ENCODE measurements at places on chromosomes 6 and 20.

DNA sequence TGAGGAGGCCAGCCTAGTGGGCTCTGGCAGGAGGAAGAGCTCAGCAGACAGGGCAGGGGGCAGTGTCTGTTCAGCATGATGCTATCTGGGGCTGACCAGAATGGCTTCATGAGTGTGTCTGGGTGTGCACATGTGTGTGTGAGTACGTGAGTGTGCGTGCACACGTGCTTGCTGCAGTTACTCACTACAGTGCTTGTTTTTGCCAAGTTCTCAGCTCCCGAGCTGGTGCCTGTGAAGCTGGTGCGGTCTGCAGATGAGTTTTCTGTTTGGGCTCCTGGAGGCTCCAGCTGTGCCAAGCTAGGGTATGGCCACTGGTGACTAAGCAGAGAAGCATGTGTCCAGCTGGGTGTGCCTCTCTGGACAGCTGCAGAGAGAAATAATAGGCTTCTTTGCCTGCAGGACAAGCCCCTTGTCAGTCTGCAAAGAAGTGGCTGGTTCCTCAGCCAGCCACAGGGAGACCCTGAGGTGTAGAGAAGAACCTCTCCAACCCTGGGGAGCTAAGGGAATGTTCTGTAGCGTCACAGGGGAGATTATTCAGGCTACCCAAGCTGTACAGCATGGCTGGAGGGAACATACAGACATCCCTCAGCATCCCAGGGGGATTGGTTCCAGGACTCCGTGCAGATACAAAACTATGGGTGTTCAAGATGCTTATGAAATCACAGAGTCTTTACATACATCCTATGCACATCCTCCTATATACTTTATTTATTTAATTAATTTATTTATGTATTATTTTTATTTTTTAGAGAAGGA is 40.2 kb upstream of the FAM50B start:
- DNase-seq, result peak; percentile 92

GRCh38 chr6:127971945-127972391 is 71.1 kb upstream of the THEMIS start:
- no peak for DNase-seq

DNA sequence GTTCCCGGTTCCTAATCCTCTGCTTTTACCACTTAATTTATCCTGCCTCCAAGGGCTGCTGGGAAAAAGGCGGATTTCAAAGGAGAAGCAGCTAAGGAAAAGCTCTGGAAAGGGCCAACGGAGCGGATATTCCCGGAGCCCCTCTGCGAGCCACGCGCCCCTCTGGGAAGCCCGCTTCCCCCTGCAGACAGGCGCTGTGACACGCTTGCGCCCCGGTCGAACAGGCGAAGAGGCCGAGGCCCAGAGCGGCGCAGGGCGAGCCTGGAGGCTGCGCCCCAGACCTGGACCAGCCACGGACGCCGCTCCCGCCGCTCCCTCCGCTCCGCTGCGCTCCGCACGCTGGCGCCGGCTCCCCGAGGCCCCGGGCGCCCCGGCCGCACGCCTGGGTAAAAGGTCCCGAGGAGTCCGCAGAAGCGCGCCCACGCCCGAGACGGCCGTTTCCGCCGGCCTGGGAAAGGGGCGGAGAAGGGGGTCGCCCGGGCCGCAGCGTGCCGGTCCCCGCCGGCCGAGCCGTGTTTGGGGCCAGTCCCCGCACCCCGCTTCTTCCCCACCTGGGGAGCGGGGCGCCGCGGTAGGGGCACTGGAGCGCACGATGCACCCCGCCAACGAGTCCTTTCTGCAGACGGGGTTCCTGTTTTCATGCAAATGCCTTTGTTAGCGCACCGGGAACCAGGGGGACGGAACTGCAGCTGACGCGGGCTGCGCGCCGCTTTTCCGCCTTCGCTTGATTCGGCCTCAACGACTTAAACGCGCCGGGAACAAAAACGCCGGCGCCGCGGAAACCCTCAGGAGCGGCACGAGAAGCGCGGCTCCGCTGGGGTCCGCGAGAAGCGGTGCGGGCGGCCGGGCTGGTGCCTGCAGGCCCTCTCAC is 91.9 kb upstream of the SIRPA start:
- DNase-seq, result peak; percentile 83

DNA sequence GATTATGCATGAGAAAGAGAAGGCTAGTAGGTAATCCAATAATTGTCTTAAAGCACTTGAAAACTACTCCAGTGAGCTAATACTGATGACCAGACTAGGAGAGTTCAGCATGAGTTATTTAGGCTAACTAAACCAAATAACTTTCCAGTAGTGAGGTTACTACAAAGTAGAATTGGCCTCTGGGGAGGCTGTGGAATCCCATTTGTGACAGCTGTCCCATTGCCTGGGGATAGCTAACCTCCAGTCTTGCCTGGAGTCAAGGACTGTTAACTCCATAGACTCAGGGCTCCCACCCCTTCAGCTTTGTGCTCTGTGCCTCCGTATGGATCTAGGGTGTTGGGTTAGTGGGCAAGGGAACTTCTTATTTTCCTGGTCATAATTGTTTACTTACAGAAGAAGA is 51.0 kb downstream of the KCNQ5 start:
- no peak for DNase-seq

- DNase-seq, result no peak
These were observed 202.6 kb downstream of the DTNBP1 start for GRCh38 chr6:15460110-15460727.

GRCh38 chr6:117290173-117290846 is 25.0 kb downstream of the VGLL2 start:
- DNase-seq, result no peak

- DNase-seq, result no peak
These were observed 134.8 kb downstream of the GJA10 start for GRCh38 chr6:90028995-90029635.

DNA sequence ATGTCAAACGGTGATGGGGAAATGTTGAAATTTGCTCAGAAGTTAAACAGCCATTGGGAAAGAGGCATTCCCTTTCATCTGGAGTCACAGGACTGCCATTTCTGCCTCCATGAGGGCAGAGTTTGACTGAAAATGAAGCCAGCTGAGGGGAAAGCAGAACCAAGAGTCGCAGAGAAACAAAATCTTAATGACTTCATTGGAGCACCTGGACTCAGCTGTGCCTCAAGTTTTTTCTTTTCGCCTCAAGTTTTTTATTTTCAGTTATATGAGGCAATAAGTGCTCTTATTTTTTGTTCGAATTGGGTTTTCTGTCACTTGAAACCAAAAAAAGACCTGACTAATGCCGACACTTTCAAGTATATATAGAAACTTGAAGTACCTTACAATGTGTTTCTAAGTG is 161.3 kb downstream of the PKHD1 start:
- no peak for DNase-seq

DNA sequence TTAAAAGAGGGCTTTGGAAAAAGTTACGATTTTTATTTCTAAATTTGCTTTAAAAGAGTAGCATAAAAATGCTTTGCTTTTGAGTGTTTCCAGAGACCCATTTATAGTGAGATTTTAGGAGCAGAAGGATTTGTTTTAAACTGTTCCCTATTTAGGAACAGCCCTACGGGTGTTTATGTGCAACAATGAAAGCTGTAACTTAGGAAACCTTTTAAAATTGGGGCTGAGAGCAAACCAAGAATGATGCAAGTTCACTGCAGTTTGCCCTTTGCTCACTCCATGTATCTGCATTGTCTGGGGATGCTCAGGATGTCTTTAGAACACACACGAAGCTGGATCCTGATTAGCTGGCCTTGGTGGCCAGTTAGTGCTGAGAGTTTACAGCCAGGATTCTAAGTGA is 40.9 kb downstream of the GHRH start:
- no peak for DNase-seq

- DNase-seq, result peak; percentile 62
These were observed 105.8 kb upstream of the DUSP22 start for GRCh38 chr6:186340-186965.

GRCh38 chr6:150391890-150392289 is 23.1 kb downstream of the IYD start:
- DNase-seq, result no peak

DNA sequence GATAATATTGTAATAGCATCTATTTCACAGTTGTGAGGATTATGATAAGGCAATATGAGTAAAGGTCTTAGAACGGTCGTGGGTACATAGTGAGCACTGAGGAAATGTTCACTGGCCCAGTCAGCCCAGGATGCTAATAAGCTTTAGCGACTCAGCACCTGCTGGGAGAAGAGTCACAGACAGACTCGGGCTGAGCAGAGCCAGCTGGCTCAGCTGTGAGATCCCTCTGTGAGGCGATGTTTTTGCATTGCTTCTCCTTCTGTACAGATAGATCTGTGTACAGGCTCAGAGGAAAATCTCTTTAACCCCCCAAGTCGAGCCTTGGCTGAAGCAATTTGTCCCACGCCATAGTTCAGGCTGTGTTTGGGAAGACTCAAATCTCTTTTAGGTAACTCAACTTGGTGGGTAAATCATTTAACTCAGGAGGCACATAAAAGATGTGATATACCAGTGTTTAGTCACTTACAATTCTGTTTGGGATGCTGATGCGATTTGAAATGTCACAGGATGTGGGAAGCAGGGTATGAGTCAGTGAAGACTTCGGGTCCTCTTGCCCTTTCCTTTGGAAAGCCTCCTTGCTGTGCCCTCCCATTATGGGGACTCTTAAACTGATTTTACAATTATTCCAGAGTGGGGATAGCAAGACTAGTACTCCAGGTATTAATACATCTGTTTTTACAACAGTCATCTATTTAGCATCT is 53.1 kb downstream of the PHACTR1 start:
- DNase-seq, result no peak

DNA sequence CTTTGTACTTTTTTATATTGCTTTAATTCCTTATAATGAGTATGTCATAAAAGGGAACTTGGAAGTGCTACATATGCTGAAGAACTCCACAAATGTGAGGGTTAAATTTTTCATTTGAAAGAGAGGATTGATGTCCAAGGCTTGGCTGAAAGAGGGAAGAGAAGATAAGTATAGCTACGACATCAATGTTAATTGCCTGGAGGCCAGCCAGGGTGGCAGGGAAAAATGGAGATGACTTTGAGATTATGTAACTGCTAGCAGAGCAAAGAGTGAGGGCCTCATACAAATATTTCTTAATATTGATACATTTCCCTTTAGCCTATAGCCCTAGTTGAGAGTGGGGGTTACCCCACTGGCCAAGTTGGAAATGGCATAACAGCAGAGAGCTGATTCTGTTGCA is 24.8 kb upstream of the RIMS4 start:
- no peak for DNase-seq

DNA sequence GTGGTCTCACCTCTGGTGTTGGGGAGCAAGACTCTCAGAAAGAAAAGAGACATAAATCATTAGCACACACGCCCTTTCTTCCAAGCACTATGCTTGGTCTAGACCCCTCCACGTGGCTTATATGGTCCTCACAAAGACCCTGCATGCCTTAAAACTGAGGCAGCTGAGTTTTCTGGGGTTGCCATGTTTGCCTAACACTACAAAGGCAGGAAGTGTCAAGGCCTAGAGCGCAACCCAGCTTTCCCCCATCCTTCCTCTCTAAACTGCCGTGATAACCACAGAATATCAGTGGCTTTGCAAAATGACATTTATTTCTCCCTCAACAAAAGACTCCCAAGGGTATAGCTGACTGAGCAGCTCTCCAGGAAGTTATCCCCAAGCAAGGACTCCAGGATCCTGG is 146.5 kb upstream of the TOP1 start:
- no peak for DNase-seq

GRCh38 chr6:156396791-156397418 is 380.3 kb upstream of the ARID1B start:
- no peak for DNase-seq

DNA sequence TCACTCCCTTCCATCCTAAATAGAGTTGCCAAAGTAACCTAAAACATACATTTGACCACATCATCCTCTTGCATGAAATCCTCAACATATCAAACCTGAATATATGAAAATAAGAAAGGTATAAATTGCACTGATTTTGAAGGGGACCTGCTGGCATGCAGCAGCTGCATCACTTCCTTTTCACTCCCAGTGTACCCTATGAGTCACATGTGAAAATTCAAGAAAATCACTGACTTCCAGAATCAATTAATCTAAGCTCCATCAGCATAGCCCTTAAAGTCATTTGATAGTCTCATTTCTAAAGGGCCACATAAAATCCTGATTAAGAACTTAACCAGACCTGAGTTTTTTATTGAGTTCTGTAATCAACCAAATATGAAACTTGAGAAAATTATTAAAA is 24.3 kb downstream of the SNX14 start:
- no peak for DNase-seq

- DNase-seq, result no peak
These were observed 16.2 kb downstream of the HLA-DPB1 start for GRCh38 chr6:33091957-33092356.

DNA sequence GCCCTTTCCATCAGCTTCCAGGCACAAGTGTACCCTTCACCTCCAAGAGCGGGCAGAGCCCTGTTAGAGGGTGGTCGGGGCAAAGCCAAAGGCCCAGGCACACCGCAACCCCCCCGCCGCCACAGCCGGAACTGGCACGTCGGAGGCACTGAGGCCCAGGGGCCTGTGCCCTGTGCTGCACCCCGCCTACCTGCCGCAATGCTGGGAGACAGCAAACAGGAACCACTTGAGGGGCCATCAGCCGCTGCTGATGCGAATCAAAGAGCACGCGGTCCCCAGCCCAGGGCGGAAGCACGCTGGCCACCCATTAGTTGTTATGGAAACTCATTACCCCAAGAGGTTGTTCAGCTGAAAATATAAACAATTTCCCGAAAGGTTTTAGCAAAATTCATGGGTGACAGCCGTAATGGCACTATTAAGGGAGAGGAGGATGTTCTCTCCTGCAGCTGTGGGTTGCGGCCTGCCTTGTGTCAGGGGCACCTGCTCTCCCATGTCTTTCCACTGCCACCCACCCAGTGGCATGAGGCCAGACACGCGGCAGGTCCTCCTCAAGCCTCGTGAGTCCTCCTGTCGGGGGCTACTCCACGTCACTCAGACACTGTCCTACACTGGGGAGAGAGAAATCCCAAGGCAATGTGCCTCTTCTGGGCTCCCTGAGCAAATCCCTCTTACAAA is 65.3 kb downstream of the EDN3 start:
- no peak for DNase-seq

GRCh38 chr20:5870568-5870981 is 79.8 kb downstream of the TRMT6 start:
- no peak for DNase-seq

GRCh38 chr6:80287607-80288006 is 181.1 kb downstream of the BCKDHB start:
- no peak for DNase-seq

GRCh38 chr6:28945349-28945748 is 21.6 kb upstream of the TRIM27 start:
- DNase-seq, result no peak

GRCh38 chr20:37339208-37339607 is 6.7 kb upstream of the SRC start:
- DNase-seq, result no peak

- DNase-seq, result no peak
These were observed 13.0 kb downstream of the SERPINB6 start for GRCh38 chr6:2958331-2958711.

GRCh38 chr20:14197097-14197496 is 140.3 kb downstream of the FLRT3 start:
- DNase-seq, result no peak

GRCh38 chr20:497979-498378 is 35.6 kb upstream of the TBC1D20 start:
- no peak for DNase-seq

DNA sequence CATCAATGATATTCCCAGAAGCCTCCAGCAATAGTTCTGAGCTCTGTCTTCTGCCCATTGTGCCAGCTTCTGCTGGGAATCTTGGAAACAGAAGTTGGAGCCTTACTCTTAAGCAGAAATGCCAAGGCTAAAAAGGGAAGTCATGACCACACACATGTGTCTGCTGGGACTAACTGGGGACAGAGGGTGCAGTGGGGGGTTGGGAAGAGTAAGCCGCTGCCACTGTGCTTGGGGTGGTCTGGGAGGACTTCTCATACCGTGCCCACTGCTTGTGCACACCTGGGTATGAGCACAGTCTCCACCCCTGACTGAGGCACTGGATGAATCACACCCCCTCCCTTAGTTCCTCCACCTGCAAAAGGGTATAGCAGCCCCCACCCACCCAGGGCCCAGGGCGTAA is 90.7 kb downstream of the CDC5L start:
- DNase-seq, result no peak

Measured in osteocyte (in vitro differentiated cells).